ENCODE measurements at places on chromosomes 13 and 19.

DNA sequence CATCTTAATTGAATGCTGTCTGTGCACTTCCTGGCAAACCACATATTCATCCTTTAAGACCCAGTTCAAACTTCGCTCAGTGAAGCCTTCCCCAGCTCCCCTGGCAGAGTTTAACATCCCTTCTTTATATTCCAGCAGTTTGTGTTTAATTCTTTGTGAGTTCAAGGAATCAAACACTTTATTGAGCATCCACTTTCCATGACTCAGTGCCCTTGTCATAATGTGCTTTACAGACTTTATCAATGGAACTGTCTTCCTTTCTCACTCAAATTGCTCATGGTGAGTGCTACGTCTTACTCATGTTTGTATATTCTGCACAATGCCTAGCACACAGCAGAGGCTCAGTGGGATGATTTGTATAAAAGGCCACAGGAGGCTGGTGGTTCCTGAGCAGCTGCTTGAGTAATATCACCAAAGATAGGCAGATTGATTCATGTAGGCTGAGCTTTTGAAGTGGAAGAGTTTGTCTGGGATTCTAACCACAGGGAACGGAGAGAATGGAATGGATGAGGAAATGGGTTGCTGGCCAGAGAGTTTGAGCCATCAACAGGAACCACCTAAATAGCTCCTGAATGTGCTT, 44.2 kb downstream of the SERTM1 start:
- 0 out of 2 replicates have a peak, but pooled peaks cover 7% of the 10 kb centered on the region for H3K27me3 ChIP-seq
- H3K4me3 ChIP-seq = no peak overlapping the region
- no peak overlapping the region for H3K27ac ChIP-seq
- DNase-seq = no peak

DNA sequence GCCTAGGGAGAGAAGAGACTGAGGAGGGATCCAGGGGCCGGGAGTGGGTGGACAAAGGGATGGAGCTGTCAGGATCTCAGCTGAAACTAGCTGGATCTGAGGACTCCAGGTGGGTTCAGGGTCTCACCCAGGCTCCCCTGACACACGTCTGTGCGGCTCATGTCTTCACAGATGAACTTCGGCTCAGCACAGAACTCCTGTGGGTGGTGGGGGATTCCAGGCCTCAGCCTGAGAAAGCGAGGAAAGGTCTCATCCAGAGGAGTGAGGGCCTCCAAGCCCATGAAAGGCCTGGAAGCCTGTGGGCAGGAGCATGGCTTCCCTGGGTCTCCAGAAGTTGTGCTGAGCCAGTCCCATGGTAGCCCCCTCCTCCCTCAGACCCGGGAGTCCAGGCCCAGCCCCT, 1.4 kb downstream of the CAPN12 start:
- no peak overlapping the region for H3K4me3 ChIP-seq
- H3K27me3 ChIP-seq = no peaks in the 10 kb centered on the region
- no peak for DNase-seq
- H3K36me3 ChIP-seq = no peaks in the 10 kb centered on the region
- no peaks in the 10 kb centered on the region for H3K4me1 ChIP-seq

DNA sequence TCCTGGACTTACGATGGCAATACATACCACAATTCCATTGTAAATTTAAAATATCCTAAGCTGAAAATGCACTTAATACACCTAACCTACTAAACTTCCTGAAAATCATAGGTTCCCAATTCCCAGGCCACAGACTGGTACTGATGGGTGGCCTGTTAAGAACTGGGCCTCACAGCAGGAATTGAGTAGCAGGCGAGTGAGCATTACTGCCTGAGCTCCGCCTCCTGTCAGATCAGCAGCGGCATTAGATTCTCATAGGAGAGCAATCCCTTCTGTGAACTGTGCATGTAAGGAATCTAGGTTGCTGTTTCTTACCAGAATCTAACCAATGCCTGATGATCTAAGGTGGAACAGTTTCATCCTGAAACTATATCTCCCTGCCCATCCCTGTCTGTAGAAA, 1670.2 kb upstream of the PCDH20 start:
- DNase-seq = no peak
- no peaks in the 10 kb centered on the region for H3K36me3 ChIP-seq
- H3K27ac ChIP-seq = no peak overlapping the region
- no peaks in the 10 kb centered on the region for H3K27me3 ChIP-seq

- H3K27me3 ChIP-seq = no peaks in the 10 kb centered on the region
- no peak overlapping the region for H3K27ac ChIP-seq
- H3K4me3 ChIP-seq = no peak overlapping the region
These were observed 21.2 kb downstream of the PRKCSH start for GRCh38 chr19:11456659-11457058.

GRCh38 chr19:18149596-18149975, 3.4 kb upstream of the PIK3R2 start:
- H3K27me3 ChIP-seq = no peaks in the 10 kb centered on the region
- H3K27ac ChIP-seq = no peak overlapping the region
- no peak for DNase-seq
- H3K4me1 ChIP-seq = peaks cover 10% of the 10 kb centered on the region
- H3K4me3 ChIP-seq = no peak overlapping the region
- H3K36me3 ChIP-seq = peaks cover 5% of the 10 kb centered on the region

- H3K27ac ChIP-seq = 0 out of 2 replicates have a peak overlapping the region, but pooled peaks have one; percentile 7
- H3K27me3 ChIP-seq = 0 out of 2 replicates have a peak, but pooled peaks cover 2% of the 10 kb centered on the region
- H3K4me1 ChIP-seq = peaks cover 15% of the 10 kb centered on the region
- no peaks in the 10 kb centered on the region for H3K36me3 ChIP-seq
- DNase-seq = peak; percentile 89
These were observed 56.6 kb upstream of the GPC6 start for GRCh38 chr13:93169980-93170379.

DNA sequence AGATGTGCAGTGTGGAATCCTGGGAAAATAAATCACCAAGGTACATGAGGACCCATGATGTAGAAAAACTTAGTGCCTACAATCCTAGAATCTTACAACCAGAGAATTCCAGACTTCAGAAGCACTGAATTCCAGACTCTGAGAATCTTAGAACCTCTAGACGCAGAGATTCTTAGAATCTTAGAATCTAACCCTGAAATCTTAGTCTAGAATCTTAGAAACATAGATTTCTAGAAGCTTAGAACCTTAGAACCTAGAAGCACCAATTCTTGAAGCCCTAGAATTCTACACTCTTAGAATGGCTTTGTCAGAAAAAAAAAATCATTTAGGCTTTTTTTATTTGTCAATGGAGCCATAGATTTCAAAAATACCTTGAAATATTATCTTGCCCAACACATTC, 6.0 kb downstream of the CEACAM16 start:
- H3K4me1 ChIP-seq = no peaks in the 10 kb centered on the region
- H3K27ac ChIP-seq = no peak overlapping the region
- DNase-seq = no peak
- no peaks in the 10 kb centered on the region for H3K36me3 ChIP-seq

GRCh38 chr13:30864433-30865122, 41.5 kb upstream of the MEDAG start:
- peak overlapping the region; percentile 99 for H3K27ac ChIP-seq
- peak overlapping the region; percentile 68 for H3K4me3 ChIP-seq
- DNase-seq = peak; percentile 89
- no peaks in the 10 kb centered on the region for H3K36me3 ChIP-seq
- no peaks in the 10 kb centered on the region for H3K27me3 ChIP-seq
- H3K4me1 ChIP-seq = peaks cover 55% of the 10 kb centered on the region

DNA sequence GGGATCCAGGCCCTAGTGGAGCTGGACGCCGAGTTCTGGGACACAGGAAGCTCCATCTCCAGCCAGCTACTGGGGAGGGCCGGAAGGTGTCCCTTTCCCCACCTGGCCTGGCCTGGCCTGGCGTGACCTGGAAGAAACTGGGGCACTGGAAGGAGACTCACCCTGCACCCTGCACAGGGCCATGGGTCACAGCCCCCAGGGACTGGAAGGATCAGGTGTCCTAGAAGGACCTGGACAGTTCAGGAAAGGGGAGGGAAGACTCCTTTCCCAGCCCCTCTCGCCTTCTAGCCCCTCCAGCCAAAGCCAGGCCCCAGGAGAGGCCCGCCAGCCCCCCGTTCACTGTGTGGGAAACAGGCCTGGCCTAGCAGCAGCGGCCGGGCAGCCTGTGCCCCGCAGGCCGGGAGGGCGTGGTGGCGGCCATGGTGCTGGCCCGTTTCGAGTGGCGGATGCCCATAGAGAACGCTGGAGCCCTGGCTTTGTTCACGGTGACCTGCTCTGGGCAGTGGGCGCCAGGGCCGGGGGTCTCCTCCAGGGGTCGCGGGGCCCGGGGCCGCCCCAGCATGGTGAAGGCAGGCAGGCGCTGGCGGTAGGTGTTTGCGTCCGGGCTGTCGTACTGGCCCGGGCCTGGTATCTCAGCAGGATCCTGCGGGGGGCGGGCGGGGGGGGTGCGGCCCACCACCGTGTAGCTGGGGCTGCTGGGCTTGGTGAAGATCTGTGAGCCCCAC, 2.8 kb upstream of the SHC2 start:
- H3K4me1 ChIP-seq = no peaks in the 10 kb centered on the region
- H3K4me3 ChIP-seq = no peak overlapping the region
- H3K27me3 ChIP-seq = peaks cover 19% of the 10 kb centered on the region
- H3K36me3 ChIP-seq = no peaks in the 10 kb centered on the region

- no peaks in the 10 kb centered on the region for H3K36me3 ChIP-seq
- no peak for DNase-seq
- no peak overlapping the region for H3K4me3 ChIP-seq
These were observed 155.0 kb upstream of the TSHZ3 start for GRCh38 chr19:31504221-31504620.

DNA sequence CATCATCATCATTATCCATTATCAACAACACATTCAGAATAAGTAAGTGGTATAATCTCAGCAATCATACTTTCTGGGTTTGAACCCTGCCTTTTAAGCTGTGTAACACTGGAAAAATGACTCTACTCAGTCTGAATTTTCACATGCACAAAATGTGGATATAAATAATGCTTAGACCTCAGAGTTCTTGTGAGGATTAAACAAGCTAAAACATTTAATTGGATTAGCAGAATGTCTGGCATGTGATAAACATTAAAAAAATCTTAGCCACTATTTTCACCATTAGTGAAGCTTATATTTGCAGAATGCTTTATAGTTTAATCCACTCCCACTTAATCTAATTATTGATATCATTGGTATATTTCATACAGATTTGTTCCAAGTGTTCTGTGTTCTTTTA, 412.3 kb downstream of the RFC3 start:
- H3K36me3 ChIP-seq = no peaks in the 10 kb centered on the region
- DNase-seq = no peak
- H3K4me1 ChIP-seq = no peaks in the 10 kb centered on the region

DNA sequence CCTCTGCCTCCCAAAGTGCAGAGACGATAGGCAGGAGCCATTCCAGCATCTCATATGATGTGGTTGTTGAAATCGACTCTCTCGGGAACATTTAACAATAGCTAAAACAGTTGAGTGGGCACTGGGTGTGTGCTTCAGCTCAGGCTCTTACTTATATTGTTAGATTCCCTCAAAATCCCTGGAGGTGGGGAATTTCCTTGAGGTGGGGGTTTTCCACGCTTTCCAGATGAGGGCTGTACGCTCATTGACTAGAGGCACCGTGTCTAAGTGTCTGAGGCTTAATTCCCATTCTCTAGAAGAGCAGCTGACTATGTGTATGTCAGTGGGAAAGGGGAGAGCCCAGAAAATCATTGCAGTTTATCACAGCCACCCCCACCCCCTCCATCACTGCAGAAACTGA, 10.8 kb upstream of the GRAMD1A start:
- no peaks in the 10 kb centered on the region for H3K4me1 ChIP-seq
- H3K4me3 ChIP-seq = no peak overlapping the region
- no peaks in the 10 kb centered on the region for H3K36me3 ChIP-seq
- no peak for DNase-seq

- H3K27me3 ChIP-seq = no peaks in the 10 kb centered on the region
- H3K27ac ChIP-seq = no peak overlapping the region
- no peak for DNase-seq
- H3K4me1 ChIP-seq = peaks cover 6% of the 10 kb centered on the region
- no peak overlapping the region for H3K4me3 ChIP-seq
These were observed 165.5 kb upstream of the KLF12 start for GRCh38 chr13:74299721-74300120.

DNA sequence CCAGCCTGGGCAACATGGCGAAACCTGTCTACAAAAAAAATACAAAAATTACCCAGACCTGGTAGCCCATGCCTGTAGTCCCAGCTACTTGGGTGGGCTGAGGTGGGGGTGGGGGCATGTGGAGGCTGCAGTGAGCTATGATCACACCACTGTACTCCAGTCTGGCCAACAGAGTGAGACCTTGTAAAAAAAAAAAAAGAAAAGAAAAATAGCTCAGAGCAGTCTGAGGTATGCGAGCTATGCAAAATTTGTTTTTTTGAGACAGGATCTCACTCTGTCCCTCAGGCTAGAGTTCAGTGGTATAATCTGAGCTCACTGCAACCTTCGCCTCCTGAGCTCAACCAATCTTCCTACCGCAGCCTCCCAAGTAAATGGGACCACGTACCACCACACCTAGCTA, 7.1 kb upstream of the TOMM40 start:
- DNase-seq = no peak
- no peak overlapping the region for H3K27ac ChIP-seq
- no peak overlapping the region for H3K4me3 ChIP-seq

DNA sequence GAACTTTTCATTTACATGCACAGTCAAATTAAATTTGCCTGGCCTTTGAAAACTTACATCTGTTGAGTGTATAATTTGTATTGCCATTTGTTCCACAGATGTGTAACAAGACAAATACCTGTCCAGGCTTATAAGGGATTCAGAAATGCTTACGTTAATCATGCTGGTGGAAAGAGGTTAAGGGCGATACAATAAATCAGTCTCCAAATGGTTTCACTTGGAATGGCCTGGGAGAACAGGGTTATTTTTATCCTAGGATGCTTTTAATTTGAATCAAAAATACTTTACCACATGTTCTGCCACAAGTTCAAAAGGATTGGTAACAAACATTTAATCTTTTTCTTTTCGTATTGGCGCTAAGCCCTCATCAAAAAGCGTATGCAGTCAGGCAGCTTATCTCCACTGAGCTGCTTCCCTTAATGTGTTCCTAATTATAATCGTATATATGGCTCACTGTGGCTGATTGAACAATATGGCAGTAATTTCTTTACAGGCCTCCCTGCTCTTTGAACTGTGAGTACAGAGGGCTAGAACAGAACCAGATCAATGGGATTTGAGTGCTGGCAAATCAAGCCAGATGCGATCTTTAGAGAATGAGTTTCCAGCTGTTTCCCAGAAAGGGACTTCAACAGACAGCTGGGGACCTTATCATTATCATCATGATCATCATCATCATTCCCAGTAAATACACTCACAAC, 425.7 kb downstream of the SPRY2 start:
- H3K4me1 ChIP-seq = no peaks in the 10 kb centered on the region
- H3K4me3 ChIP-seq = no peak overlapping the region
- no peak for DNase-seq
- H3K27ac ChIP-seq = no peak overlapping the region

- no peaks in the 10 kb centered on the region for H3K27me3 ChIP-seq
- peaks cover 76% of the 10 kb centered on the region for H3K36me3 ChIP-seq
- DNase-seq = no peak
- no peak overlapping the region for H3K27ac ChIP-seq
- no peak overlapping the region for H3K4me3 ChIP-seq
- peaks cover 6% of the 10 kb centered on the region for H3K4me1 ChIP-seq
These were observed 170.0 kb downstream of the LMO7 start for GRCh38 chr13:75806117-75806516.

- no peak for DNase-seq
- H3K4me1 ChIP-seq = peaks cover 17% of the 10 kb centered on the region
- H3K27ac ChIP-seq = no peak overlapping the region
- no peak overlapping the region for H3K4me3 ChIP-seq
- H3K27me3 ChIP-seq = no peaks in the 10 kb centered on the region
These were observed 468.6 kb downstream of the COG6 start for GRCh38 chr13:40123962-40124632.

GRCh38 chr13:111895896-111896821, 170.8 kb upstream of the SOX1 start:
- H3K4me1 ChIP-seq = no peaks in the 10 kb centered on the region
- no peak overlapping the region for H3K27ac ChIP-seq
- H3K4me3 ChIP-seq = no peak overlapping the region
- no peaks in the 10 kb centered on the region for H3K27me3 ChIP-seq
- no peak for DNase-seq

Measured in GM23248 (cell line).